ENCODE measurements at places on chromosomes 6 and 20.

- no peak for DNase-seq
Observed at GRCh38 chr6:42185597-42185996, 9.2 kb downstream of the GUCA1B start.

DNA sequence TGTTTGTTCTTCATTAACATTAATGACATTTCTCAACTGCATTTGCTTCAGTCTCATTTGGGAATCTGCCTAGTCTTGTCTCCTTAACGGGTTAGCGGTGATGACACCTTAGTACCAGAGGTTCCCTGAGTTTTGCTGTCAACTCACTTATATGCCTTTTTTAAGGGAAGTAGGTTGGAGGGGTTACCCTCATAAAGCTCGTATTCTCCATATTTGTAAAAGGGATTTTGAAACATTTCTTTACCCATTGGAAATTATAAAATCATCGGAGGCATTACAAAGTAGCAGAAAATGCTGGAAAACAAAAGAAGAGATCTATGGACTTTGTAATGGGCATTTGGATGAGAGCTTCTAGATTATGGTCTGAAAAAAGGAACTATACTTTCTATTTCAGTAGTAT lies 88.7 kb upstream of the PRDM1 start:
- no peak for DNase-seq

DNA sequence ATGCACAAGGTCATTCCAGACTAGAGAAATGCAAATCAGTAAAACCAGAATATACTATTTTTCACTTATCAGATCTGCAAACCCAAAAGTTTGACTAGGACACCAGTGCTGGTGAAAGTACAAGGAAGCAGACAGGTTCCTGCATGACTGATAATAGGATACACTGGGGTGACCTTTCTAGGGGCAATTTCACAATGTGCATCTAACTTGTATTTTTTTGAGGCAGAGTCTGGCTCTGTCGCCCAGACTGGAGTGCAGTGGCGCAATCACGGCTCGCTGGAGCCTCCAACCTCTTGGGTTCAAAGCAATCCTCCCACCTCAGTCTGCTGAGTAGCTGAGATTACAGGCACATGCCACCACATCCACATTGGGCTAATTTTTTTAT lies 11.4 kb downstream of the COMMD7 start:
- DNase-seq, result no peak

- no peak for DNase-seq
Observed at GRCh38 chr6:130057495-130057894, 39.1 kb downstream of the L3MBTL3 start.

DNA sequence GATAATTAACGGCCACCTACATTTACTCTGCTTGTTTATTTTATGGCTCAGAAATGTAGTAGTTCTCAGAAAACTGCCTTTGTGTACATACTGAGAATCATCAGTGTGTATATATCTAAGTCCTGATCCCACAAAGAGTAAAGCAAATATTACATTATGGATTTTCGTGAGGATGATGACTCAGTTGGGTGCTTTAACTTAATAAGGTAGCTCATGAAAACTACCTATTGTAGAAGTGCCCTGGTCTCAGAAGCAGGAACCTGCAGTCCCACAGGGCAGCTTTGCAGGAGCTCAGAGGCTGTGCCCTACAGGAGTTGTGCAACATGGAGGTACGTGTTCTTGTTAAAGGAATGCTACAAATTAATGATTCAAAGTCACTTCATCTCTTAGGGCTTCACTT lies 108.2 kb downstream of the PLG start:
- no peak for DNase-seq

GRCh38 chr6:86355271-86355670 lies 582.1 kb upstream of the HTR1E start:
- DNase-seq, result no peak

DNA sequence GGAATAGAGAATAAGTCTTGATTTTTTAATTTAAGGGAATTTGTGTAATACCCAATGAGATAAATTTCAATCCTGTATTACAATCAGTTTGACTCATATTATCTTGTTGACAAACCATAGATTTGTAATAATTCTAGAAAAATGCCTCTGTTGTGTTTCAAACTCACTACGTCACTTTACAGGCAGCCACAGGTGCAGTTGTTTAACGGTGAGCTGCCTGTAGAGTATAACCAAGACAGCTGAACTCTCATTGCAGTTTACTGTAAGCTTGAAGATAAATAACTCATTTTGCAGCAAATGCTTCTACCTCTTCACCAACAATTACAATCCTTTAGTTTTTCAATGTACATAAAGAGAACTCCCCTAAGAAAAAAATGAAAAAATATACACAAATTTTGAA lies 114.3 kb downstream of the PRKN start:
- DNase-seq, result no peak

DNA sequence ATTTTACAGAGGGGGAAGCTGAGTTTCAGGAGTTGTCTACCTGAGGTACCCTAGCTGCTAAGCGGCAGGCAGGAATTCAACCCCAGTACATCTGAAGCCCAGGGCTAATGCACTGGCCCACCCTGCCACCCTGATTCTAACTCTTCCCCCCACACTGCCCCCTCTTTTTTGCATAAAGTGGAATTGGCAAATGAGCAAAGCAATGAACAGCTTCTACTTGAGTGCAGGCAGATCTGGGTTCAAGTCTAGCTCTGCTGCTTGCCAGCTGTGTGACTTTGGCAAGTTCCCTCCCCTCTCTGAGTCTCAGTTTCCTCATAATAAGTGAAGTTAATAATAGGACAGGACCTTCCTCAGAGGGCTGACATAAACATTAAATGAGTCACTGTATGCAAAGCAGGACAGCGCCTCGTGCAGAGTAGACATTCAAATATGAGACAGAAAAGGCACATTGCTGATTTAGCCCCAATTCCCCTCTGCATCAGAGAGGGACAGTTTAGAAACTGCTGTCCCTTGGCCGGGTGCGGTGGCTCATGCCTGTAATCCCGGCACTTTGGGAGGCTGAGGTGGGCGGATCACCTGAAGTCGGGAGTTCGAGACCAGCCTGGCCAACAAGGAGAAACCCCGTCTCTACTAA lies 4.7 kb downstream of the ADA start:
- DNase-seq, result no peak

DNA sequence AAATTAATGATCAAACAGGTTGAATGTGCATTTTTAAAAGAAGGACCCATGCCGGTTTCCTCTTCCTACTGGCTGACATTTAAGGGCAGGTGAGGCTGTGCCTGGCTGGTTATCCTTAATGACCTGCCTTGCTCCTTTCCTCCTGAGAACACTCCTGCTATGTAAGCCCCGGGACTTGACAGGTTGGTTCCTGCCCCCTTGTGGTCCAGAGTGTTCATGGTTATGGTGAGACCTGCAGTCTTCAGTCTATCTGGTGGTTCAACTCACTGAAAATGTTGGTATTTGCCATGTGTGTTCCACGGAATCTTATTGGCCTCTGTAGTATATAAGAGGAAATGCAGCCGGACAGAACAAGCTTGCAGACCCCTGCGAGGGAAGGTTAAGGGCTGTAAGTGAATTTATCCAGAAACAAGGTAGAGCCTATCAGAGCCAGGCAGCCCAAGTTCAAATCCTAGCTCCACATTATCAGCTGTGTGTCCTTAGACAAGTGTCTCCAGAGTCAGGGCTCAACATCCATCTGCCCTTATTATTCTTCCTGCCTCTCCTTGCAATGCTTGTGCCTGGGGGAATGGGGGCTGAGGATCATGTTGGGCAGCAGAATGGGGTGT lies 5.2 kb upstream of the BPIFA3 start:
- peak; percentile 27 for DNase-seq

DNA sequence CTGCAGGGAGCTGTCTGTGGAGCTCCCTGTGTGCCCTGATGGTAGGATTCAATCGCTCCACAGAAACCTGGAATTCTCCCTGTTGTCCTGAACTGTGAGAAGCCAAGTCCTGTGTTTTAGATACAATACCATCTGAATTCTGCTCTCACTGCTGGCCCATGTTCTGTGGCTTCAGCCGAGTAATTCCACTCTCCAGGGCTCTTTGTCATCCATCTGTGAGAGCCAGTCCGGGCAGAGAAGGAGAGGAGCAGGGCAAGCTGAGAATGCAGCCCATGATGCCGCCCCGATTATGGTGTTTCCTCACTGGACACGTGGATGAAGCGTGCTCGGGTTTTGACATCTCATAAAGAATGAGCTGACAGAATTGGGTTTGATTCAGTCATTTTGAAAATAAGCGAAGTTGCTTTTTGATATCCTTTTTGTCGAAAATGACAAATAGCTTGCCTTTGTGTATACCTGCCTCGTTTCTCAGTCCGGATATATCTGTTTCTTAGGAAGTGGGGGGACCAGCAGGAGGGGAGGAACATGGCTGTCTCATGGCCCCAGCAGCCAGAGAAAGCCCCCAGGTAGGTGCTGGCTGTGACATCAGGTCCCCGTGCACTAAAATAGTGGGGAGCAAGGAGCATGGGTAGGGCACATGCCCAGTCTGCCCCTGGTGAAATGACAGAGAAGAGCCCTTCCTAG lies 8.2 kb upstream of the CD93 start:
- no peak for DNase-seq

DNA sequence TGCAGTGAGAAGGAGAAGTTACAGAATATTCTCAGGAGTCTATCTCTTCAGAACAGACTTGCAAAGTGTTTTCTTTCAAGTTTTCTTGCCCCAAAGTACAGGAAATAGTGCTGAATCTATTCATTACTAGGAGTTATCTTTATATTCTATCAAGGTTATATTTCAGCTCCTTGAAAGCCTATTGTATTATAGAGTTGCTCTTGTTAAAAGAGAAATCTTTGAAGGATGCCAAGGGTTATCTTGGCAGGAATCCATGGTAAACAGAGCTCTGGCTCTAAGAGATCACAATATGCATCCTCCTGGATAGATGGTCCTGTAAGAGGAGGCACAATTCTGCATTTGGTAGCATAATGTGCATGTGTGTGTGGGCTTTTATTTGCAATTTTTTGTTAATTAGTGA lies 21.2 kb upstream of the SNRPB2 start:
- DNase-seq, result no peak

- DNase-seq, result no peak
Observed at GRCh38 chr6:126204126-126204525, 135.8 kb upstream of the CENPW start.

DNA sequence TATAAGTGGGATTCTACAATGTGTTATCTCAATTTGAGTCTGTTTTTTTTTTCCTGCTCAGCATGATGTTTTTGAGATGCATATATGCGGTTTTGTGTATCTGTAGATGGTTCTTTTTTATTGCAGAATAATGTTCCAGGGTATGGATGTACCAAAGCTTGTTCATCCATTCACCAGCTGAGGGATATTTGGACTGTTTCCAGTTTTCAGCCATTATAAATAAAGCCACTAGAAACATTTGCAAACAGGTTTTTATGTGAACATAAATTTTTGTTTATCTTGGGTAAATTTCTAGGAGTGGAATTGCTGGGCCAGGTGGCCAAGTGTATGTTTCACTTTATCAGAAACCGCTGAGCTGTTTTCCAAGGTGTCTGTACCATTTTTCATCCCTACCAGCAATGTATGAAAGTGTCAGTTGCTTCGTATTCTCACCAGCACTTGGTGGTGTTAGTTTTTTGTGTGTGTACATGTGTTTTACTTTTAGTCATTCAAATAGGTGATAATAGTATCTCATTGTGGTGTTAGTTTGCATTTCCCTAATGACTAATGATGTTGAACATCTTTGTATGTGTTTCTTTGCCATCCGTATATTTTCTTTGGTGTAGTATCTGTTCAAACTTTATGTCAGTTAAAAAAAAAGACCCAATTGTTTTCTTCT lies 124.2 kb downstream of the CEBPB start:
- no peak for DNase-seq

GRCh38 chr6:7617801-7618764 lies 28.1 kb downstream of the SNRNP48 start:
- peak; percentile 29 for DNase-seq

DNA sequence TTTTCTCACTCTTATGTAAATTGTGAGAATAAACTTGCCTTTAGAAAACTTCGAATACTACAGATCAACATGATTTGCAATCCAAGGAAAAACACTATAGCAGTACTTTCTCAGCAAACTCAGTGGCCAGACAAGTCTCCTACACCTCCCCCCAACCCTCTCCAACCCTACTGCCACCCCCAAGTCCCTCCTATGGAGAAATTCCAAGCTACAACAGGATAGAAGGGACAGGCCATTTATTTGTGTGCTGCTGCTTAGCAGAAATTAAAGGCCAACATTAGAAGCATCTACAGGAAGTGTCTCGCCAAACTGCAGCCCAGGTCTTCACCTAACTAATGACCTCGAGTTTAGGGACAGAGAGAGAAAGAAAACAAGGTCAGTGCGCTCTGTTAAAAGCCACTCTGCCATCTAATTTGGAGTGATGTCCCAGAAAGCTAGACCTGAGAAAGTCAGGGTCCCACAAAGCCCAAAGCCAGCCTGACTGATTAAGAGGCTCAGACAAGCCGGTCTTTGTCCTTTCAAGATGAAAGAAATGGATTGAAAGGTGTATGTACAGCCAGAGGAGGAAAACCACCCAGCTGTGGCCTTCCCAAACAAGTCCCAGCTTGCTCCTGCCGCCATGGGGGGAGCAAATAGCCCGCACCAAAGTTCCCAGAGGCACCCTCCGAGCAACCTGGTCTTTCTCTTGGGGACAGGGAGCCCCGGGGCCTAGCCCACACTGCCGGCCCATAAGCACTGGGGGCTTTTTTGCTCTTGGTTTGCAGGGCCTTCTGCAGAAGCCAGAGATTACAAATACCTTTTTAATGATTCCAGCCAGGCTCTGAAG lies 3.4 kb downstream of the BMP7 start:
- no peak for DNase-seq

DNA sequence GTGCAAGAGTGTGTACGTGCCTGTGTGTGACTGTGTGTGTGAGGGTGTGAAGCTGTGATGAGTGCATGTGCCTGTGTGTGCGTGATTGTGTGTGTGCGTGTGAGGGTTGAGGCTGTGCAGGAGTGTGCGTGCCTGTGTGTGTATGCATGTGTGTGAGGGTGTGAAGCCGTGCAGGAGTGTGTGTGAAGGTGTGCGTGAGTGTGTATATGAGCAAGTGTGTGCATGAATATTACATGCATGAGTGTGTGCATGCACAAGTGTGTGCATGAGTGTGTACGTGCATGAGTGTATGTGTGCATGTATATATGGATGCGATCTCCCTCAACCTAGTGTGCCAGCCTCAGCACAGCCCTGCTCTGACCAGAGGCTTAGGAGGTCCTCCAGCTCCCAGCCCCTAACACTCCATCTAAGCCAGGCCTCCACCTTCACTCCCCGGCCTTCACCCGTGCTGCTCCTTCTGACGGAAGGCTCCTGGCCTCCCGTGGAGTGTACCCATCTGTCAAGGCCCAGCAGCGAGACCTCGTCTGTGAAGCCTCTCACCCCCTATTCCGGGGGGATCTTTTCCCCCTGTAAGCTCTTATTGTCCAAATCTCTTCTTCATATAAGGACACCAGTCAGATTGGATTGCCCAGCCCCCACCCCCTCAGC lies 19.9 kb upstream of the PHACTR3 start:
- no peak for DNase-seq

- DNase-seq, result no peak
Observed at GRCh38 chr6:24936641-24937317, 1.0 kb upstream of the RIPOR2 start.

- peak; percentile 29 for DNase-seq
Observed at GRCh38 chr6:151475653-151476523, 17.9 kb upstream of the CCDC170 start.

GRCh38 chr20:31605902-31606803 lies 1.1 kb downstream of the ID1 start:
- DNase-seq, result no peak
